Activated CD8-positive, alpha-beta T cell treated with anti-CD3 and anti-CD28 coated beads, Interleukin-2, amount 10 ng/mL, durations not matched to agents 7 days and 5 days (primary cell): ENCODE measurements at places on chromosomes 2 and 18.

GRCh38 chr2:102078773-102079172 lies 63.8 kb upstream of the IL1R1 start:
- no peak for DNase-seq
- no peaks in the 10 kb centered on the region for H3K27me3 ChIP-seq
- no peak overlapping the region for H3K27ac ChIP-seq
- H3K36me3 ChIP-seq: no peaks in the 10 kb centered on the region

- H3K4me3 ChIP-seq: no peak overlapping the region
- DNase-seq: no peak
- no peaks in the 10 kb centered on the region for H3K27me3 ChIP-seq
- no peaks in the 10 kb centered on the region for H3K4me1 ChIP-seq
- no peak overlapping the region for H3K27ac ChIP-seq
Observed at GRCh38 chr2:124437811-124438210, 412.7 kb downstream of the CNTNAP5 start.

- DNase-seq: no peak
- no peak overlapping the region for H3K27ac ChIP-seq
- no peak overlapping the region for H3K4me3 ChIP-seq
Observed at GRCh38 chr2:31386648-31387047, 27.9 kb downstream of the XDH start.

- no peaks in the 10 kb centered on the region for H3K27me3 ChIP-seq
- peaks cover 71% of the 10 kb centered on the region for H3K36me3 ChIP-seq
- H3K27ac ChIP-seq: no peak overlapping the region
- no peak for DNase-seq
Observed at GRCh38 chr2:144254342-144255235, 265.3 kb downstream of the ZEB2 start.

- no peak for DNase-seq
- H3K27ac ChIP-seq: no peak overlapping the region
- no peaks in the 10 kb centered on the region for H3K4me1 ChIP-seq
- H3K36me3 ChIP-seq: no peaks in the 10 kb centered on the region
- H3K27me3 ChIP-seq: no peaks in the 10 kb centered on the region
Observed at GRCh38 chr2:215848698-215849097, 164.7 kb downstream of the MREG start.

- peak overlapping the region; percentile 14 for H3K27ac ChIP-seq
- DNase-seq: no peak
- no peaks in the 10 kb centered on the region for H3K27me3 ChIP-seq
- H3K36me3 ChIP-seq: peaks cover 29% of the 10 kb centered on the region
- peaks cover 68% of the 10 kb centered on the region for H3K4me1 ChIP-seq
Observed at GRCh38 chr2:230680463-230681170, 32.0 kb upstream of the CAB39 start.

- no peak overlapping the region for H3K4me3 ChIP-seq
- H3K36me3 ChIP-seq: no peaks in the 10 kb centered on the region
- no peak for DNase-seq
- no peak overlapping the region for H3K27ac ChIP-seq
Observed at GRCh38 chr2:57399057-57399456, 647.5 kb upstream of the VRK2 start.

DNA sequence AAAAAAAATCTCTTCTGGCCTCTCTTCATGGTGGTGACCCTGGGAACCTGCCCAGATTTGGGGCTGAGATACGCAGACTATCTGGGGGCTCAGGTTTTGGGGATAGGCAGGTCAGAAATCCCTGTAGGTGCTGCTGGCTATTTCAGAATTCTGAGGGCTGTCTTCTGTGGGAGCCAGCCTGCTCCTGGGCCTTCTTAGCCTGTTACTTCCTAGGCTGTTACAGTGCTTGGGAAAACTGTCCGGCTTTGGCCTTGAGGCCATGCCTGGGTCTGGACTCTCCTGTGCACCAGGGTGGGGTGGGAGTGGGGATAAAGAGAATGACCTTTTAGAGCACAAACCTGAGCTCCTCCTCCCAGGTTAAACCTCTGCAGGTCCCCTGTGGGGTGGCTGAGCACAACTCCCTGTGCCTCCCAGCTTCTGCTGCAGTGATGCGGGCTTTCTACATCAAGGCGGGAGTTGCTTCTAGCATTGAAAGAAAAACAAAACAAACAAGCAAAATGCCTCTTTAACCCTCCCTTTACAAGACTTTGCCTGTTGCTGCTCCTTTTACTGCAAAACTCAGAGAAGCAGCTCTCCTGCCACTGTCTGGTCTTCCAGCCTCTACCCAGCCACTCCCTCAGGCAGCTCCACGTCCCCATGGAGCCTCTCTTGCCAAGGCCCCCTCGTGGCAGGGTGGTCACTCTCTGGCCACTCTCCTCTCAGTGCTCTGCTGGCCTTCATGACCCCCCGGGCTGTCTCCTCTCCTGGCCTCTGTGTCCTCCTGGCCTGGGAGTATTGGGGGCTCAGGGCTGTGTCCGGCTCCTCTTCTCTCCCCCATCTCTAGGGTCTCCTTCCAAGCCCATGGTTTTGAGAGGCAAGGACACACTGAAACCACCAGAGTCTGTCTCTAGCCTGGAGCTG lies 293.0 kb upstream of the HS6ST1 start:
- no peak overlapping the region for H3K27ac ChIP-seq
- no peaks in the 10 kb centered on the region for H3K36me3 ChIP-seq
- H3K4me3 ChIP-seq: no peak overlapping the region
- H3K27me3 ChIP-seq: no peaks in the 10 kb centered on the region
- DNase-seq: no peak

DNA sequence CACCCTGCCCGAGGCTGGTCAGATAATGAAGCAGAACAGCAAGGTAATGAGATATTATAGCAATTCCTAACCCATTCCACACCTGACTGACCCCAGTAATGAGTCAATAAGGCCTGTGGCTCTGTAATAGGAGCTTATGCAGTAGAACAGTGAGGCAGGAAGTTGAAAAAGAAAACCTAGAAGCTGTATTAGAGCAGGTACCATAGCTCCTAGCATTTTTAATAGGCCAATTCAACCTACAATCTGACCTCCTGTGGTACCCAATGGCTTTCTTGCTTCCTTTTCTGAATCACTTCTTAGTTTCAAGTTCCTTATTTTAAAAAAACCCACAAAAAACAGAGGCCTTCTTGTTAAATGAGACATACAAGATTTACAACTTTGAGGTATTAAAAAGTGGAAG lies 43.6 kb upstream of the MAP2 start:
- H3K4me3 ChIP-seq: no peak overlapping the region
- no peaks in the 10 kb centered on the region for H3K27me3 ChIP-seq
- H3K36me3 ChIP-seq: no peaks in the 10 kb centered on the region

GRCh38 chr2:206160807-206161179 lies 1.1 kb downstream of the EEF1B2 start:
- peaks cover 46% of the 10 kb centered on the region for H3K4me1 ChIP-seq
- peaks cover 62% of the 10 kb centered on the region for H3K36me3 ChIP-seq
- no peaks in the 10 kb centered on the region for H3K27me3 ChIP-seq
- DNase-seq: no peak

DNA sequence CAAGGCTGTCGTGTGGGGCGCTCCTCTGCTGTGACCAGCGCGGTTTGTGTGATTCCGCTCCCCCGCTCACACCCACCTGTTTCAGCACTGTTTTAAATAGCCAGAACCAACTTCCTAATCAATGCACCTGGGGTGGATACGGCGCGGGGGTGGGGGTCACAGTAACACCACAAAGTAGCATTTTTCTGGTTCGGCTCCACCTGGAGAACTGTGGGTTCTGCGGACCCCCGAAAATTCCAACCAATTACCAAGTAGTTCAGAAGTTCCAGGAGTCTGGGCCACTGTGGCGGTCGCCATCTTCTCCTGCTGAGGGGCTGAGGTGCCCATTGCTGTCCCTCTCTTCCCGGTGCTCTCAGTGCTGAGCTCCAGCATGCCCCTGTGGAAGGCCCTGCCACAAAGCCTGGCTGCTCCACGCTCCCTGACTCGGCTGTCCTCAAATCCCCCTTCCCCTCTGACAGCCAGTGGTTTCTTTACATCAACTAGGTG lies 79.4 kb downstream of the GFPT1 start:
- peaks cover 31% of the 10 kb centered on the region for H3K27me3 ChIP-seq
- H3K27ac ChIP-seq: no peak overlapping the region
- H3K36me3 ChIP-seq: no peaks in the 10 kb centered on the region

DNA sequence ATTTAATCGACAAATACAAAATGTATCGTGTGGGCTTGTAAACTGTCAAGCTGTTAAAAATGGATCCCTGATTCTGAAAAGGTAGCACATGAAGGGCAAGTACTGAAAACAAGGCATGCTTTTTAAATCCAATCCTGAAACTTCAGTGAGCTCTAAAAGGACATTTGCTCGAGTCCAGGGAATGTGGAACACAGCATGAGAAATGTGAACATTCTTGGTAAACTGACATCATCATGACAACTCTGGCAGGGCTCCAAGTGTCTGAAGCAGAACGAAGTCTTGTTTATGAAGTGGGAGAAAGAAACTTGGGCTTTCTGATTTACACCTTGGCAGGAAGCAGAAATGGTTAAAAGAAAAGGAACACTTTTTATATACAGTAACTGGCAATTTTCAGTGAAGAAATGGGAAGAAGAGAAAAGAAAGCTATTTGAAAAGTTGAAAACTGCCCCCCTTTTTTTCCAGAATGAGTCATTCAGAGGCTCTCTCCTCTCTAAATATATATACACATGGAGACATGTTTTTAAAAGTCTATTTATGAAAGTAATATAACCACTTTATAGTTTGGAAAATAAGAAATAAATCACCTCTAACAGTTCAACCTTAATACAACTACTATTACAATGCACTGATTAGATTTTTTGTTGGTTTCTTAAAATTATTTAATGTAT lies 120.8 kb downstream of the GAREM1 start:
- H3K4me3 ChIP-seq: no peak overlapping the region
- no peaks in the 10 kb centered on the region for H3K36me3 ChIP-seq
- H3K27ac ChIP-seq: no peak overlapping the region
- H3K27me3 ChIP-seq: peaks cover 2% of the 10 kb centered on the region
- DNase-seq: no peak

DNA sequence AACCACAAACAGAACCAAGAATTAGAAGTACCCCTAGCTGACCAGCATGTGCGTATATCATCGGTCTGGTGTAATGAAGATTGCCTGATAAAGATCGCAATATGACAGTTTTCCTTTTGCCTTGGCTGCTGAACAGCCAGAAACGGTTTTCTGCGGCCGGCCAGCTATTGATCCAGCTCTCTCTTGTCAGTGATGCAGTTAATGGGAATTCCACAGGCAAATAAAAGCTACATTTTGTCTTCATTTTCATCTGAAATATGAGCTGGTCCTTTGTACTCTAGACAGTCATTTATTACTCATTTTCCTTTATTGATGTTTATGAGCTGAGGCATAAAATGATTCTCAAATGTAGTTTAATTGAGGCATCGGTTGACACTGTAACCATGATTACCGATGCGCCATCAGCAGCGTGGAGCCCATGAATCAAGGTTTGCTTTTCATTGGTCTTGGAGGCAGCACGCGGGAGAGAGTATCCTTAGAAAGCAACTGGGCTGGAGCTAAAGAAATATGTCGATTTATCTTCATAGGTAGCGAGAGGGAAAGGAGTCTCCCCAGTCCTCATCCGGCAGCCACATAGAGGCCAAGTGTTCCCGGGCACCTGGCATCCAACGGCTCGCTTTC lies 535.2 kb downstream of the GALR1 start:
- no peak overlapping the region for H3K27ac ChIP-seq
- no peaks in the 10 kb centered on the region for H3K36me3 ChIP-seq
- no peak for DNase-seq
- H3K4me3 ChIP-seq: no peak overlapping the region
